Fibroblast of lung (primary cell): ENCODE measurements at places on chromosomes 5 and 9. TPM values are rescaled to one million over a fixed set of nuclear protein-coding genes. Genes with fewer than 3 reads are reported as not detected.

The PCDHAC2 gene
- 0.03 and 0.48 TPM in 2 replicates for polyA plus RNA-seq

The SPAG8 gene
- polyA plus RNA-seq, result 0.62 and 0.64 TPM in 2 replicates

The ARID3C gene
- not detected in 2 replicates for polyA plus RNA-seq

The LIFR gene
- 35.7 and 43.6 TPM in 2 replicates for polyA plus RNA-seq

The N4BP3 gene
- polyA plus RNA-seq, result 0.06 and 0.19 TPM in 2 replicates

The PLPPR1 gene
- not detected in 2 replicates for polyA plus RNA-seq

The CBY3 gene
- not detected in 2 replicates for polyA plus RNA-seq

The LCN15 gene
- polyA plus RNA-seq, result not detected in 2 replicates

The IL7R gene
- 195 and 266 TPM in 2 replicates for polyA plus RNA-seq

The MEIKIN gene
- not detected in 2 replicates for polyA plus RNA-seq

The WNK2 gene
- not detected in 2 replicates for polyA plus RNA-seq

The OR2Y1 gene
- polyA plus RNA-seq, result not detected in 2 replicates

The NR5A1 gene
- polyA plus RNA-seq, result not detected in 2 replicates

The GTF3C4 gene
- polyA plus RNA-seq, result 6.8 and 7.0 TPM in 2 replicates

The ZFP2 gene
- 0.27 and 0.30 TPM in 2 replicates for polyA plus RNA-seq

The RMRP gene
- 75.4 and 110 TPM in 2 replicates for polyA plus RNA-seq

The PCDHGA8 gene
- 0.76 and 1.1 TPM in 2 replicates for polyA plus RNA-seq

The TAF11L10 gene
- polyA plus RNA-seq, result not detected in 2 replicates

The UAP1L1 gene
- polyA plus RNA-seq, result 16.4 and 17.9 TPM in 2 replicates

The LHX2 gene
- 0.02 TPM in 1 of 2 replicates, not detected in the other for polyA plus RNA-seq

The DENND4C gene
- polyA plus RNA-seq, result 25.5 and 27.4 TPM in 2 replicates

The INVS gene
- polyA plus RNA-seq, result 12.9 and 13.1 TPM in 2 replicates

The CARD9 gene
- polyA plus RNA-seq, result 0.16 and 0.69 TPM in 2 replicates

The NTRK2 gene
- polyA plus RNA-seq, result 0.70 and 1.1 TPM in 2 replicates

The SEMA5A gene
- polyA plus RNA-seq, result 25.1 and 49.0 TPM in 2 replicates

The CRHBP gene
- polyA plus RNA-seq, result 0.17 and 0.18 TPM in 2 replicates

The FAM221B gene
- not detected in 2 replicates for polyA plus RNA-seq

The HARS2 gene
- polyA plus RNA-seq, result 27.1 and 27.8 TPM in 2 replicates

The ZNF658 gene
- 1.3 and 1.8 TPM in 2 replicates for polyA plus RNA-seq

The GLRA1 gene
- not detected in 2 replicates for polyA plus RNA-seq

The PSD2 gene
- 0.05 TPM in 2 replicates for polyA plus RNA-seq

The GDA gene
- 0.01 TPM in 1 of 2 replicates, not detected in the other for polyA plus RNA-seq

The ACTBL2 gene
- 0.03 and 0.11 TPM in 2 replicates for polyA plus RNA-seq
